A172 (cell line): ENCODE measurements at places on chromosomes 6 and 20. TPM values are rescaled to one million over a fixed set of nuclear protein-coding genes. Genes with fewer than 3 reads are reported as not detected.

- no peak for DNase-seq
Measured at GRCh38 chr6:81226957-81227356, 525.5 kb downstream of the TENT5A start.

DNA sequence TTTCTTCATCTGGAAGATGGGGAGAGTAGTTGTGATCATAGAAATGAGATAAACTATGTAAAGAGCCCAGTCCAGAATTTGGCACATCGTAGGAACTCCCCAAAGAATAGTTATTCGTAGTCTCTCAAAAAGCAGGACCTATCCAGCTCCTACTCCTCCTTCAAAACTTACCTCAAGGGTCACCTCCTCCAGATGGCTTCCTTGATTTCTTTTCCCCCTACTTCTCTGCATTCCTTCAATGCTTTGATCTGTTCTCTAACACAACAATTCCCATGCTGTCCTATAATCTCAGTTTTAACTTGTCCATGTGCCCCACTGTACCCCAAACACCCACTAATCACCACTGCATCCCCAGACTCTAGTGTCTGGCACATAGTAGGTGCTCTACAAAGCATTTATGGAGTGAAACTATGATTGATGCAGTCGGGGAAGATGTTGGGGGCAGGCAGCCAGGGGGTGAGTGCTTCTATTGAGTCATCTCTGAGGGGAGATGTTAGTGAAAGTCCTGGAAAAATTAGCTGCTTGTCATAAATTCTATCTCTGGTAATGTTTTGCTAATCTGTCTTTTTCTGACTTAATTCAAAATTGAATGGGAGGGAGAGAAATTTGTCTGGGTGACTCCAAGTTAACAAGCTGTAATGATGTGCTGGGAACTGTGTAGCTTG, 181.3 kb upstream of the KCNG1 start:
- DNase-seq = no peak

DNA sequence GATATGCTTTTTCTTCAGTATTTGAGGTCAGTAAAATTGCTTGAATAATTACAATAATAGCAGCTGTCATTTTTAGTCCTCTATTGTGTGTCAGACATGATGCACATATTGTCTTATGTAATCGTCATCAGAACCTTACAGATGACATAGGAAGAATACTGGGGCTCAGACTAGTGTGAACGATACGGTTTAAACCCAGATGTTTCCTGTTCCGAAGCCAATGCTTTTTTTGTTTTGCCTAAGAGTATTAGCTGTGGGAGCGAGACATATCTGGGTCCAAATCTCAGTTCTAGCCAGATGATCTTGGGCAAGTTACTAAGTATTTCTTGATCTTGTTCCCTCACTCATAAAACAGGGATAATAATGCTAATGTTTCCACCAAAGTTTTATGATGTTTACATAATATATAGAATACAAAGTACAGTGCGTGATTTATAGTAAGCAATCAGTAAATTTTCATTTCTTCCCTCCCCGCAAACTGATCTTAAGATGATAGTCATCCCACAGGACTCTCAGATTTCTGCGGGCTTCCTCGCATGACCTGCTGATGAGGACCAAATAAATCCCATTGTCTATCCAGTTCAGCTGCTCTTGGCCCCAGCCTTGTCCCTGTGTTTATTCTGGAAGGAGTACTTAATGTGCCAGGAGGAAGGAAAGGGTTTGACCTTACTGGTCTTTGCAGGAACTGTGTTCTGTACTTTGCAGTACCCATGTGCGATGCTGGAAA, 98.2 kb downstream of the CAP2 start:
- no peak for DNase-seq

GRCh38 chr6:169097381-169097959, 156.2 kb downstream of the THBS2 start:
- DNase-seq = peak; percentile 94

- no peak for DNase-seq
Measured at GRCh38 chr20:53989401-53989800, 81.0 kb downstream of the BCAS1 start.

DNA sequence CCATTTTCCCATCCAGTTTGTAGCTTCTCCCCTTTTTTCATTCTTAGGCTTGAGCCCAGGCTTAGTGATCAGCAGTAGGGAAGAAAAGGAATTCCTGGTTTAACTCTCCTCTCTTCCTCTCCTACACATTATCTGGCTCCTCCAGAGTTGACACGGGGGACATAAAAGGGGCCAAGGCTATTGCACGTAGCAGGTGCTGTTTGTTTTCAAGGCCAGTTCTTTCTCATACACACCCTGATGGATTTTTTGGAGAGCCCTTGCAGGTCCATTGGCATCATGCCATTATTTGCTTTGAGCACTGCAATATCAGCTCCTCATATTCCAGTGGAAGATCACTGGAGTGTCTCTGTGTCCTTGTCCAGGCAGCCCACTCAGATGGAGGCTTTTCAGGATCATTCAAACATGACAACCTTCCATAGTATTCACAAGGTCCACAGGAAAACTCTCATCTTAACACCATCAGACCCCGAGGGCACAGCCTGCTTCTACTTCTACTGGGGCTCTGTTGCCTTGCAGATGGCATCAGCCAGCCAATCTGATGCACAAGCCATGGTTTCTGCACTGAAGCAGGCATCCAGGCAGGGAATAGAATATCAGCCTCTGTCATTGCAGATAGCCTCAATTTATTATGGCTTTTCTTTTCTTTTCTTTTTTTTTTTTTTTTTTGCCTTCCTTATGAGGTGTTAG, 18.8 kb downstream of the PLCB4 start:
- no peak for DNase-seq

DNA sequence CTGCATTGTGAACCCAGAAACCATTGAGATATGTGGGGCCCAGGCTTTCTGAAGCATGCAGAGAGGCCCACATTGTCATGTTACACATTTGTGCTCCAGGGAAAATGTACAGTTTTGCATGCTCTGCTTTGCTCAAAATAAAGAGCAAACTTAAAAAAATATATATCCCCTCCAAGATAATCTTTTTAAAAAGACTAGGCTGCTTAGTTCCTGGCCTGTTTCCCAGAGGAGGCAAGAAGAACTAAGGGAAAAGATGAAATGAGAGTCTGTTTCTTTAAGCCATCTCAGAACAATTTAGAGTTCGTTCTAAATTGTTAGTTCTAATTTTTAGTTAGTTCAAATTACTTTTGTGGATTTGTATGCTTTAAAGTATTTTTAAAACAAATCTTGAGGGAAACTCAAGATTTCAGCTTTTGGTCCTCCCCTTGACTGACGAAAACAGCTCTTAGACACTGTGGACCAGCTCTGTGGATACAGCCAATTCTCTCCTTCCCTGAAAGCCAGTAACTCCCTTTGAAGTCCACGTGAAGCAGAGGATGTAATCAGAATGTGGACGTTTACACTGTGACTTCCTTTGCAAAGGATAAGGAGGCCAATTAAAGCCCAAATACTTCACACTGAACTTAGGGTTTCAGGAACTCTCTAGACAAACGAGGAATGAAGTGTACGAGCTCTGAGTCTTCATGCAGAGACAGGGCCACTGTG, 84.7 kb downstream of the CD164 start:
- no peak for DNase-seq

GRCh38 chr6:835476-836160, 142.7 kb upstream of the EXOC2 start:
- peak; percentile 32 for DNase-seq

DNA sequence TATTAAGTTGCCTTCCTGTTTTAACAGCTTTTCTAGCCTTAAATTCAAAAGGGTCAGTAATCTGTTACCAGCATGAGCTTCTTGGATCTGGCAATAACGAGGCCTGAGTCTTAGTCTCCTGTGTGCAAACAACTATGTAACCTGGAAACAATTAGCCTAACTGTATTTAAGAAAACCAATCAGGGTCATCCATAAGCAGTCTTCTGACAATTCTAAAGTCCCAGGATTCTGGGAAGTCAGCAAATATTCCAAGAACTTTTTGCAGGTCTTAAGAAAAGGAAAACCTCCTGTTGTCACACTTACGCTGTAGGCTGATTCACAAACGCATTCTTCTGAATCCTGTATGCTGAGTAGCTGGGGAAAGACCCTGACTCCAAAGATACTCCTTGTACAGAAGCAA, 90.4 kb downstream of the COL12A1 start:
- no peak for DNase-seq

GRCh38 chr6:112221981-112222852, 32.1 kb downstream of the LAMA4 start:
- DNase-seq = peak; percentile 48

DNA sequence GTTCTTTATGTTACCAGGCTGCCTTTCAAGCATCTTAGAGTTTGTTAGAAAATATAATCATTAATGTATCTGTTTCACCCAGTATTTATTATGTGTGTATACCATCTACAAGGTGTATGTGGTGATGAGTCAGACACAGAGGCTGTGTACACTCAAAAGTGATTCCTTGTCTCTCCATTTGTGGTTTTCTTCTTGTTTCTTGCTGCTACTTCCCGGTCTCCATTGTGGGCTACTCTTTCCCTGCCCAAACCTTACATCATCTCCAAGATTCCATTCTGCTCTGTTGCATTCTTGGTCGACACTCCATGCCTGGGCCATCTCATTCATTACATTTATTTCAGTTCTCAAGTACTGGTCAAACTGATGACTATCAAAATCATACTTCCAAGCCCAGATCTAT, 182.2 kb upstream of the STXBP5 start:
- DNase-seq = peak; percentile 14

GRCh38 chr6:25311331-25311840, 32.2 kb downstream of the CARMIL1 start:
- peak; percentile 81 for DNase-seq

DNA sequence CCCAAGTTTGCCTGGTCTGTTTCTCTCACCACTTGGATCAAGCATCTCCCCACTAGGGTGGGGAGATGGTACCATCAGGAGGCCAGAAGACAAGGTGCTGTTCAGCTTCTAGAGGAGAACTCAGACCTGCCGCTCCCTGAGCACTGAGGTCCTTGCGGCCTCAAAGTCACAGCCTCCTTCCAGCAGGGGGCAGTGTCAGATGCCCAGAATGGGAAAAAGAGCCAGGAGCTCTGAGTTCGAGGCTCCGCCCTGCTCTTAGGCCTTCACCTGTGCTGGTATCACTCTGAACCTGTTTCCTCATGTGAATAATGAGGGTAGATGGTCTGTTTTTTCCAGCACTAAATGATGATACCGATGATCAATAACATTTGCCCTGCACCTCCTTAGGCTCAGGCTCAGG, 68.7 kb downstream of the TOX2 start:
- no peak for DNase-seq

GRCh38 chr6:45959534-45960145, 56.0 kb downstream of the CLIC5 start:
- DNase-seq = no peak

DNA sequence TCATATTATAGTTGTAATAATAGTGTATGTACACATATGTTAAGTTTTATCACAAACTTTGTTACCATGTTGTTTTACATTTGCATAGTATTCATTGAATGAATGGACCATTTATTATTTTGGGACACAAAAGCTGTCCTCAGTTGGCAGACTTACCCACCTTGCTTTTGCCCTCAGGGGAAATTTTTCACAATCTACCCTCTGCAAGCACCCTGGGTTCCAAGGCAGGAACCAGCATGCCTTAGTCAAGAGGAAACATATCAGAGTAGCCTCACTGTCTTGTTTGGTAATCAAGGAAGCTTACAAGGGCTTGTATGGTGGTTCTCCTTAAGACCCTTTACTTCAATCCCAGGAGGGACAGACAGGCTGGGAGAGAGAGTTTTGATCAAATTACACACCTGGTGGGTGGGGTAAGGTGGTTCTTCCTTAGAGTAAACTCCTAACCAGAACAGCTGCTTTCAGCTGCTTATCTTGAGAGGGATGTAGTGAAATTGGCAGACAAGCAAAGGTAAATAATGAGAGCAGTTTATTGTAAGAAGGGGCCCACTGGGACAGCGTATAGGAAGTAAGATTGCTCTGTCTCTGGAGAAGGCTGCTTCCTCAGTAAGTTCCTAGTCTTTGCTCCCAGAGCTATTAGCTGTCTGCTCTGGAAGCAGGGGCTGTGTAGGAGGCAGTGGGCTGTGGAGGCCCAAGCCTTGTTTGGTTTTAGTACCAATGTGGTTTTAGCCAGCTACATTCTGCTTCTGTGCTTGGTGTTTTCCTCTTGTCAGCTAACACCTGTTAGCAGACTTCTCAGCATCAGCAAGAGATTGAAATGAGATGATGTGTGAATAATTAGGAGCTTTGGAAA, 31.1 kb downstream of the BRPF3 start:
- no peak for DNase-seq

DNA sequence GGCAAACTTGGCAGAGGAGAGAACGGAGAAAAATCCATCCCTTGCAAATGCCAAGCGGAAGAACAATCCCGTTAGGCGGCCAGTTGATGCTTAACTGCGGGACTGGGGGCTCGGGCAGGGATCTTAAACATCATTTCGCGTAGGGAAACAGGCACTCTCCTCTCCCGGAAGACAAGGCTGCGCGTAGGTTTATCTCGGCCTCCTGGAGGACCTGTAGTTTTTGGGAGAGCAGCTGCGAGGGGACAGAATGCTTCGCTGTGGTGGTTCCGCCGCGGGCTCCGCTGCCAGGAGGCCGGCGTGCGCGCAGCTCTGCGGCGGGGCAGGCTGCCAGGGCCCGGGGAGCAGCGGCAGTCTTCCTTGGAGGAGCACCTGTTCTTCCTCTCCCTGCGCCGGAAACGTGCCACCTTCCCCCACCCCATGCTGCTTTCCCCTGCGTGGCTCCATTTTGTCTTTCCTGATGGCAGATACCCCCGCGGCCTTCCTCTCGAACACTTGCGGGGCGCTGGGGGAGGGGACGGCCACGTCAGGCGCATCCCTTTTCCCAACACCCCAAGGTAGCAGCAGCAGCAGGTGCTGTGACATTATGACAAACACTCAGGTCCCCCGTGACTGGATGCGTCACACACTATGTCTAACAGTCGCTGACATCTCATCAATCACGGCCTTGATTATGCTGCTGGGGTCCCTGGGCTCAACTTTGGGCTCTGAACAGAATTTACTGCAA, 230.7 kb upstream of the BTBD3 start:
- DNase-seq = no peak

- peak; percentile 33 for DNase-seq
Measured at GRCh38 chr20:20223981-20224380, 143.9 kb upstream of the INSM1 start.

- no peak for DNase-seq
Measured at GRCh38 chr6:166935353-166935752, 21.0 kb downstream of the RNASET2 start.

DNA sequence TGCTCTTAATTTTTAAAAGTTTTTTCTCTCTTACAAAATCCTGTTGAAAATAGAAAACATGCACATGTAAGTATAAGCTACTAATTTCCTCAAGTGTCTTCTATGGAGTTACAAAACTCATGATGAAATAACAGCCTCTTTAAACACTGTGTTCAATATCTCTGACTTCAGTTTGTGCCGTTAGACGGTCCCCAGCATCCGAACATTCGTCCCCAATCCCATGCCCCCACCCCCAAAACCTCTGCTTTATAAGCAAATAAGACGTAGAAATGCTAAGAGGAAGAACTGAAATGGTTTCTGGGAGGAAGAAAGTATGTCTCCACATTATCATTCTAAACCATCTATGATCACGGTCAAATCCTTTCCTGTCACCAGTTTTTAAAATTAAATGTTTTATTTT, 31.7 kb upstream of the MYB start:
- DNase-seq = no peak

TFAP2A gene
- total RNA-seq = 5.2 TPM in 2 replicates

GMPR gene
- total RNA-seq = 6.6 and 9.6 TPM in 2 replicates

SLC24A3 gene
- not detected in 2 replicates for total RNA-seq

LIME1 gene
- 53.8 and 59.0 TPM in 2 replicates for total RNA-seq

GSTA2 gene
- total RNA-seq = not detected in 2 replicates

SUPT3H gene
- 5.3 and 8.2 TPM in 2 replicates for total RNA-seq

RFX6 gene
- total RNA-seq = not detected in 2 replicates

F13A1 gene
- total RNA-seq = not detected in 2 replicates

SPO11 gene
- total RNA-seq = not detected in 2 replicates
